ENCODE measurements at places on chromosomes 7 and 10. TPM values are rescaled to one million over a fixed set of nuclear protein-coding genes. Genes with fewer than 3 reads are reported as not detected.

- no peak for DNase-seq
These were observed 20.7 kb downstream of the NT5C3A start for GRCh38 chr7:33041631-33042428.

DNA sequence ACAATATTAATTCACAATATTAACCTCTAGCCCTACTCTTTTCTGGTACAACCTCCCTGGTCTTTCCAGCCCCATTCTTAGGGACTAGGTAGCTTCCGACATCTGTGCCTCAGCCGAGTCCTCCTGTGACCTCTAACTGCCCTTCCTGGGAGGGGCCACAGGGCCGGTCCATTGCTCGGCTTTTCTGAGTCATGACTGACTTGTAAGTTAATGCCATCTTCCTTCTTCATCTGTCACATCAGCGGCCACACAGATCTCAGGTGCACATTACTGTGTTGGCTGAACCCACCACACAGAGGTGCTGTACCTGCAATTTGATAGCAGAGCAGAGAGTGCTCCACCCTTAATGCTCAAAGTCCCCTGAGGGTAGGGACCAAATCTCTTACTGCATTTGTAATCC lies 4.1 kb upstream of the CPA4 start:
- no peak for DNase-seq

Gene TLX1
- not detected for total RNA-seq

GRCh38 chr10:30002426-30003266 lies 56.7 kb downstream of the JCAD start:
- DNase-seq = no peak

Measured in epithelial cell of proximal tubule (primary cell).